ENCODE measurements at places on chromosomes 1 and 21.

GRCh38 chr1:59173721-59174120 lies 123.2 kb upstream of the FGGY start:
- DNase-seq = no peak

DNA sequence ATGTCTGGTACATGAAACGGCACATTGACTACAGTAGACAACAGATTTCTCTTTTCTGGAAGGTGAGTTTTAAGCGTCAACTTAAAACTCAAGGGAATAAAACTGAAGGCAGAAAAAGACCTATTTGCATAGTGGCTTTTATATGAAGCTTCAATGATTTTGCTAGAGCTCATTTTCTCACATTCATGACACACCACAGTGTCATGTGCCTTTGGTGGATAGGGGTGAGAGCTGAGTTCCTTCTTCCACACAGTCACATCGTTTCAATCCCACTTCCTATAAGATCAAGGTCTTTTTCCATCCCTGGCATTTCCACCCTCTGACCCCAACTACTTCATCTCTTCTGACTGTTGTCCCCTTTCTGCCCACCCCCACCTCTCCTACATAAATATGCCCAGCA lies 31.0 kb downstream of the IL12RB2 start:
- DNase-seq = no peak

- DNase-seq = no peak
These were observed 56.5 kb upstream of the SLC45A1 start for GRCh38 chr1:8261398-8261762.

GRCh38 chr21:46185716-46186115 lies 1.5 kb upstream of the SPATC1L start:
- no peak for DNase-seq

- DNase-seq = no peak
These were observed 21.3 kb downstream of the ATPAF1 start for GRCh38 chr1:46646844-46647243.

DNA sequence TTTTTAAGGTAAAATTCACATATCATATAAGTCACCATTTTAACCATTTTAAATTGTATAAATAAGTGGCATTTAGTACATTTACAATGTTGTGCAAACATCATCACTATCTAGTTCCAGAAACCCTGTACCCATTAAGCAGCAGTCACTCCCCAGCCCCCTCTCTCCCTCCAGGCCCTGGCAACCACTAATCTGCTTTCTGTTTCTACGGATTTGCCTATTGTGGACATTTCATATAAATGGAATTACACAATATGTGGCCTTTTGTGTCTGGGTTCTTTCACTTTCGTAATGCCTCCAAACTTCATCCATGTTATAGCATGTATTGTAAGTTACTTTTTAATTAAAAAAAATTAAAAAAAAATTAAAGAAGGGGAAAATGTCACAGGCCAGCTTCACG lies 58.0 kb upstream of the RAB3GAP2 start:
- no peak for DNase-seq

- no peak for DNase-seq
These were observed 63.9 kb downstream of the KCNK2 start for GRCh38 chr1:215146240-215146975.

Data from esophagus squamous epithelium (tissue), 5 donors.